ENCODE measurements at places on chromosomes 4 and X.

- DNase-seq, result peak; percentile 71
Observed at GRCh38 chr4:26252349-26253025, 68.3 kb upstream of the RBPJ start.

DNA sequence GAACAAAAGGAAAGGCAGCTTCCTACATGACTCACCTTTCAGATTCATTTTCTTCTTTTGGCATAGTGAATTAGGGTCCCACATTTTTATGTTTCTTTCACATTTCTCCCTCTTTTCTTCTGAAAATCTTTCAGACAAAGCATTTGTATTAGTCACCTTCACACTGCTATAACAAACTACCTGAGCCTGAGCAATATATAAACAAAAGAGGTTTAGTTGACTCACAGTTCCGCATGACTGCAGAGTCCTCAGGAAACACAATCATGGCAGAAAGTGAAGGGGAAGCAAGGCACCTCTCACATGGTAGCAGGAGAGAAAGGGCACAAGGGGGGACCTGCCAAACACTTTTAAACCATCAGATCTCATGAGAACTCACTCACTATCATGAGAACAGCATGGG lies 36.9 kb downstream of the MAGEA9 start:
- DNase-seq, result no peak

- DNase-seq, result peak; percentile 50
Observed at GRCh38 chr4:117900832-117901231, 133.5 kb upstream of the NDST3 start.

- DNase-seq, result no peak
Observed at GRCh38 chr4:5992828-5993321, 25.4 kb downstream of the C4orf50 start.

DNA sequence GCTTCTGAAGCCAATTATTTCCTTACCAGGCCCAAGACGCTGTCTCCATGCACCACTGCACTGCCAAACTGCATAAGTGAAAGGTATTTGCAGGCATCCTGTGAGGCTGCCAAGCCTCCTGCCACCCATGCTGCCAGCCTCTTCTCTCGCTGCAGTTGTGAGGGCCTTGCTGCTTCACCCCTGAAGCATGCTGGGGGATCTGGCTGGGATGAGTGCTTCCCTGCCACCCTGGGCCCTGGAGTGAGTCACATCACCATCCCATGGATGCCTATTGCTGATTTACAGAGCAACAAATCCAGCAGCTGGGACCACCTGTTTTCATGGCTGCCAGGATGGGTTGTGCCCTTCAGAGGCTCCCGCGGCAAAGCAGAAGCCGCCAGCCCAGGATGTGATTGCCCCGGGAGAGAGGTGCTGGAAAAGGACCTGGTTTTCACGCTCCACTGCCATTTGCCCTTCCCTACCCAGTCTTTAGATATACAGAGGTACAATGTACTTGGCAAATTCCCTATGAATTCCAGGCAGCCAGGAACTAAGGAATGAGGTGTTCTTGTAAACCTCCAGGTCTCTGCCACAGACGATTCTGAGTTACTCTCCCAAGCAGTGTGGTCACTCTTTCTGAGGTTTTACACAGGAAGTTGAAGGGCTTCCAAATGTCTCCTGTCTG lies 41.5 kb upstream of the PTCHD1 start:
- peak; percentile 89 for DNase-seq

- DNase-seq, result peak; percentile 53
Observed at GRCh38 chrX:15882704-15883539, 28.3 kb upstream of the AP1S2 start.

DNA sequence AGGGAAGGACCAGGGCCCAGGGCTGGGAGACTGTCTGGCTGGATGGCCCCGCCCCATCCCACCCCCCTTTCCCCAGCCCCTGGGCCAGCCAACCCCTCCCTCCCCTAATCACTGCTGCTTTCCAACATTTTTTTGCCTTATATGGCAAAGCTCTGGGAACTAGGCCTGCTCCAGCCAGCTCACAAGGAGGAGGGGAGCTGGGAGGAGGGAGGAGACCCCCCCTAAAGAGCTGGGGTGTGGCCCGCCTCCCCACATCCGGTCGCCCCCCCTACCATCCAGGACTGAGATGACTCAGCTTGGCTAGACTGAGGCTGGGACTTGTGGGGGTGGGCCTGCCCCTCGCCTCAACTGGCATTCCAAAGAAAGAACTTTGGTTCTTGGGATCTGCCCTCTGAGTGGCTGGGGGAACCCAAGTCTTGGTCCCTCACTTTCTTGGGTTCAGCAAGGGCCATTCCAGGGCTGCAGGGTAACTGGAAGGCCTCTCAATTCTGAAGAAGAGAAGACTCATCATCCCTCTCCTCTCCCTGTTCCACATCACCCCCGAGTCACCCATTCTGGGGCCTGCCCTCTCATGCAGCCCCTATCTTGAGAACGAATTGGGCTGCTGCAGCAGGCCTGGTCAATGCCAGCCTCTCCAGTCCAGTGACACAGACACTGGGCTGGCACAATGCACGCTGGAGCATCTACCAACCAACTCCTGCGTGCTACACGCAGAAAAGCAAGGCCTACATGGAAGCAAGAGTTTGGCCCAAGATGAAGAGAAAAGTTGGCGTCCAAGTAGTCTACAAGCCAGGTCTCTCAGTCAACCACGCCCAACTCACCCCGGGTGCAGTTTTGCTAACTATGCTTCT lies 4.8 kb downstream of the FLNA start:
- peak; percentile 89 for DNase-seq

- DNase-seq, result no peak
Observed at GRCh38 chr4:125765941-125766340, 451.2 kb downstream of the FAT4 start.

DNA sequence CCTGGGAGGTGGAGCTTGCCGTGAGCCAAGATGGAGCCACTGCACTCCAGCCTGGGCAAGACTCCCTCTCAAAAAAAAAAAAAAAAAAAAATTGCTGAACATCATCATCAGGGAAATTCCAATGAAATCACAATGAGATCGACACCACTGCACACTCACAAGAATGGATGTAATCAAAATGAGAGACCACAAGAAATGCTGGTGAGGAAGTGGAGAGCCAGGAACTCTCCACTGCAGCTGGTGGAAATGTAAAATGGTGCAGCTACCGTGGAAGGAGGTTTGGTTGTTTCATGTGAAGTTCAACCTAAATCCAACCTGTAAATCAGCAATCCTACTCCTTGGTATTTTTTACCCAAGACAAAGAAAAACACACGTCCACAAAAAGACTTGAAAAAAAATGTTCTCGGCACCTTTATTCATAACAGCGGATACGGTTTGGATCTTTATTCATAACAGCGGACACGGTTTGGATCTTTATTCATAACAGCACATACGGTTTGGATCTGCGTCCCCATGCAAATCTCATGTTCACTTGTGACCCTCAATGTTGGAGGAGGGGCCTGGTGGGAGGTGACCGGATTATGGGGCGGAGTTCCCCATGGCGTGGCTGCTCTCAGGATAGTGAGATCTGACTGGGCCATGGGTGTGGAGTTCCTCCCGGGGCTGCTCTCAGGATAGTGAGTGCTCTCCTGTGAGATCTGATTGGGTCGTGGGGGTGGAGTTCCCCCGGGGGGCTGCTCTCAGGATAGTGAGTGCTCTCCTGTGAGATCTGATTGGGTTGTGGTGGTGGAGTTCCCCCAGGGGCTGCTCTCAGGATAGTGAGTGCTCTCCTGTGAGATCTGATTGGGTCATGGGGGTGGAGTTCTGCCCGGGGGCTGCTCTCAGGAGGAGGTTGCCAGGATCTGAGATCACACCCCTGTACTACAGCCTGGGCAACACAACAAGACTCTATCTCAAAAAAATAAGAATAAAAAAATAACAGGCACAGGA lies 7.7 kb downstream of the GAK start:
- peak; percentile 37 for DNase-seq

GRCh38 chrX:77572322-77572721 lies 125.1 kb downstream of the FGF16 start:
- no peak for DNase-seq

DNA sequence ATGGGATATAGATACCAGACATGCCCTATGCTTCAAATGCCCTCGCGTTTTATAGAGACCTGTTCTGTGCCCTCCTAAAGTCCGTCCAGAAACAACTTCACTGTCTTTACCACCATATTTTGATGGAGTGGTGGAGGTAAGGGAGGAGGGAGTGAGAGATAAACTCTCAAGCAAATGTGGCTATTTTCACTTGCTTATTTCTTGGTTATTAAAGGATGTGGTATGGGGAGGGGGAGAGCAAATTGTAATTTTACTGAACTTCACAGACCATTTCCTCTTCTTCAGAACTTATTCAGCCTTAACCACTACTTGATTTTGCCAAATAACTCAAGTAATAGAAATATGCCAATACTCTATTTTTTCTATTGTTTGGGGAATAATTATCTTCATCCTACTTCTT lies 31.5 kb downstream of the GPR174 start:
- DNase-seq, result no peak

DNA sequence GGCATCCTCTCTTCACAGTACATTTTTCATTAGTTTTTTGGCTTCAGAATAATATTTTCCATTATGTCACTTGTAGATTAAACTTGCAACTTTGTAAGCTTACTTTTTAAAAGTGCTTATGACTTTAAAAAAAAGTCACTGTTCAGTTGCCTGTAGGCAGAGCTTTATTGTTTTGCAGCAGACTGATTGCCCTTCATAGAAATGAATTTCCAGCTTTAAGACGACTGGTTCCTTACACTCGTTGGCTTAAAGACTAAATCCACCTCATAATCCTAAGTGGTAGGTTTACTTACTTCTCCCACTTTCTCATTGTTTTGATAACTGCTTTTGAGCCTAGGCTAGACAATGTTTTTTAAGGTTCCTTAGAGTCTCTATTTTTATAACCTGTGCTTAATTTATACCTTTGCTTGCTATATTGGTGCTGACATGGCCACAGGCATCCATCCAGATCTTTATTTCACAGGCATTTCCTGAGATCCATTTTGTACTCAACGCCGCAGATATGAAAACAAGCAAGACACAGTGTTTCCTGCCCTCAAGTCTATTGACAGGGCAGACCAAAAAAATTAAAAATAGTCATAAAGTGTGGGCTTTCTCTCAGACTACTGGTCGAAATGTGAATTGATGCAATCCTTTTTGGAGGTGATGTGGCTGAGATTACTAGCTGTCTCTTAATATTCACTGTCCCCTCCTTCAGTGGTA lies 12.6 kb upstream of the IL13RA2 start:
- DNase-seq, result no peak

DNA sequence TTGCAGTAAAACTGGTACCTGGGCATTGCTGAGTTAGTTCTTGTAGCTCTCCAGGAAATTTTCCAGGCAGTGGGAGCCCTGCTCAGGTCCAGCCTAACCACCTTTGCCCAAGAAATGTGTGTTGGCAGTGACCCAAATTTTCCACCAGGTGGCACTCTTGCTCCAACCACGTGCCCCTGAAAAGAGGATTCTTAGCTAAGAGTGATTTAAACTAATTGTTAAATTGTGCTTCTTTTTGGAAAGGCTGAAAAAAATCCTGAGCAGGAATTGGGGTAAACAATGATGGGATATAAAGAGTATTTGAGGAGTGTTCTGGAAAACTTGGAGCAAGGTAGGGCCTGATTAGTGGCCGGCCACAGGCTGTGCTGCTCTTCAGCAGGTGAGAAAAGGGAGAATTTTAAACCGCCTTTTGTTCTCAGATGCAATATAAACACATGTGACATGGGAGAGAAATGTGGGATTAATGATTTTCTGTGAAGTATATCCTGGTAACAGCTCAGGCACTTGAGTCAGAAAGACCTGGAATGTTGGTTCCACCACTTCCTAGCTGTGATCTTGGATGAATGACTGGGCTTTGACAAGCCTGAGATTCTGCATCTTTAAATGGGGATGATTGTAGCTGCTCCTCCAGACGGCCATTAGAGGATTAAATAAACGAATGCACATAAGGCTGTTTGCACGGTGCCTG lies 219.6 kb downstream of the PTTG2 start:
- peak; percentile 96 for DNase-seq

GRCh38 chrX:9706421-9706820 lies 59.2 kb downstream of the GPR143 start:
- DNase-seq, result no peak

DNA sequence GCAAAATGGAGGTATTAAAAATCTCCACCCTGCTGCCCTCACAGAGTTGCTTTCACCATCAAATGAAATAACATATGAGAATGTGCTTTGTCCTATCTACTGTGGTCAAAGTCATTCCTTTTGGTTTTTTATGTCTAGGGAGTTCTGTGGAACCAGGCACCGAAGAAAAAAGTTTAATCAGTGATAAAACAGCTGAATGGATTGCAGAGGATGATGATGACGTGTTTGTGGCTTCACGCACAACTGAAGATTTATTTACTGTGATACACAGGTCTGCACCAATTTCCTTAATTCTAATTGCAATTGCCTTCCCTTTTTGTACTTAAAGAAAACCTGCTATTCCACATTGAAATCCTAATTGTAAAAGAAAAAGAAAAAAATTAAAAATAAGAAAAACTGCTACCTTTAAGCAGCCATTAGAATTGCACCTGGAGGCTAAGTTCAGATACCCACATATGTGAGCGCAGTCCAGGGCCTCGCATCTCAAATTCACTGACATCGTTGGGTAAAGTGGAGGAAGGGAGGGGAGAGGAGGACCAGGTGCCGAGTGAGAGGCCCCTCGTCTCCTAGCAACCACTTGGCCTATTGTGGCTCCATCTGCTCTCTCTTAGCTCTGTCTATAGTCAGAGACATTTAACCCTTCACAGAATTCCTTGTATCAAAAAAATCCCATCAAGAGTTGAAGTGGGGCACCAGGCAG lies 10.5 kb upstream of the RTL5 start:
- DNase-seq, result no peak

DNA sequence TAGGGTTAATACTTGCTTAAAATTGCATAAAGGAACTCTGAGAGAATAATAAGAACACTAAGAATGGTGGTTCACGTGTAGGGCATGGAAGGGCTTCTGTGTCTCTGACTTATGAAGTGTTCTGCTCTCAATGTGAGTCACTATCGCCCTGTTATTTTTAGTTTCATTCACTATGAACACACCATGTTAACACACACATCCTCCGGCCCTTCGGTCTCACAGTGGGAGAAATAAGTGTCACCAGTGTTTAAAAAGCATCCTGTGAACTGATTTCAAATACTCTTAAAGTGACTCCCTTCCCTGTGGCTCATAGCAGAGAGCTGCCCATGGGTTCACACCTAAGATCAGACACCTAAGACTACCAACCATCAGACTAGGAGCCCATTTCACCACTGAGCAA lies 33.8 kb upstream of the FGFBP2 start:
- no peak for DNase-seq

GRCh38 chr4:143626134-143626911 lies 74.2 kb downstream of the FREM3 start:
- no peak for DNase-seq
